Muscle of back (tissue), 13 donors: ENCODE measurements at places on chromosomes 6 and 20. TPM values are rescaled to one million over a fixed set of nuclear protein-coding genes. Genes with fewer than 3 reads are reported as not detected.

The CDH22 gene
- 0.37 TPM for polyA plus RNA-seq

The TGM2 gene
- 21.4 TPM for polyA plus RNA-seq

The BEND6 gene
- polyA plus RNA-seq, result 0.55 TPM

GRCh38 chr20:61734733-61735502 lies 330.8 kb downstream of the TAF4 start:
- peak; percentile 53 for DNase-seq

GRCh38 chr6:16132909-16133308 lies 4.0 kb downstream of the MYLIP start:
- DNase-seq, result no peak

GRCh38 chr20:41861772-41862422 lies 243.7 kb upstream of the CHD6 start:
- no peak for DNase-seq

DNA sequence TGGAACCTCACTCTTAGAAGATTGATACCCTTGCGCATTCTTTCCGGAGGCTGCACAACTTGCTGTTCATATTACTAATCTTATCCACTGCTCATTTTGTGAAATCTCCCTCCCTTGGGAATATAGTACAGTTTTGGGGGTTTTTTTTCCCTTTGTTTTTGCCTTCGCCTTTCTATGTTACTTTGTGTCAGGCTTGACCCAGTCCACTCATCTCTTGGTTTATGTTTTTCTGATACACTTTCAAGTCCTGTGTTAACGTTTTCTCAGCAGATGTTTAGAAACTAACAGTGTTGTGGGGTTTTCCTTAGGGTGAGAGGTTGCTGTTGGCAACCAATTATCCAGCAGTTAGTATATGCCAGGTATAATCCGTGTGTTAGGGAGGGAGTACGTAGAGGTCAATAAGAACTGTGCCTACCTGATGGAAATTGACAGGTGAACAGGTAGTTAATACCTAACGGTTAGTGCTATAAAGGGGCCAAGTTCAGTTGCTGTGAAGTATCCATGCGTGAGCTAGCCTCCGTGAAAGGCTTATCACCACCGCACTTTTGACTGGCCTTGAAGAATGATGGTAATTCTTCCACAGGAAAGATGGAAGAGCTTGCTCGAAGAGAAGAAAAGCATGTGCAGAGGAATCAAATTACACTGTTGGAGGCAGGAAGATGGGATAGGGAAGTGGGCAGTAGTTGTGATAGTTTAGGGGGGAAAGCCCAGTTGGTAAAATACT lies 1.4 kb downstream of the NFYA start:
- DNase-seq, result no peak

DNA sequence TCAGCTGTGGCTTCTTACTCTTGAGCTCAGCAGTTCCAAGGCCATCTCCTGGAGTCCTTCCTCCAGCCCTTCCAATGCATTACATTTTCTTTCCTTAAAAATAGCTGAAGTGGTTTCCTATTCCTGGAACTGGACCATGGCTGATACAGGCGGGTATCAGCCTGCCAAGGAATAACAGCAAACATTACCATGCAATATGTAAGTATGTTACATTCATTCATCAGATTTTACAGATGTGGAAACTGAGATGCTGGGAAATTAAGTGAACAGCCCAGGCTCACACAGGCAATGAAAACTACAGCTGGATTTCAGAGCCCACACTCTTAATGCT lies 100.4 kb downstream of the NRN1 start:
- DNase-seq, result no peak

- no peak for DNase-seq
Measured at GRCh38 chr6:137286916-137287315, 67.7 kb upstream of the IFNGR1 start.

DNA sequence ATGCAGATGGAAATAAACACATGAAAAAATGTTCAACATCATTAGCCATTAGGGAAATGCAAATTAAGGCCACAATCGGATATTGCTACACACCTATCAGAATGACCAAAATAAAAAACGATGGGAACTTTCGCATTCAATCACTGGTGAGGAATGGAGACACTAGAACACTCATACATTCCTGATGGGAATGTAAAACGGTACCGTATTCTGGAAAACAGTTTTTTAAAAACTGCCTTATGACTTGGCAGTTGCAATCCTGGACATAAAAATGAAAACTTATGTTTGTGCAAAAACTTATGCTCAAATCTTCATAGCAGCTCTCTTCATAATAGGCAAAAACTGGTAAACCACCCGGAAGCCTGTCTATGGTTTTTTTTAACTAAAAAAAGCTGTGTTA lies 146.0 kb downstream of the CEBPB start:
- no peak for DNase-seq

- DNase-seq, result no peak
Measured at GRCh38 chr6:138446821-138447220, 42.8 kb downstream of the HEBP2 start.

- DNase-seq, result no peak
Measured at GRCh38 chr6:125044066-125044465, 81.8 kb downstream of the RNF217 start.

- no peak for DNase-seq
Measured at GRCh38 chr20:8005033-8005432, 14.5 kb downstream of the TMX4 start.

DNA sequence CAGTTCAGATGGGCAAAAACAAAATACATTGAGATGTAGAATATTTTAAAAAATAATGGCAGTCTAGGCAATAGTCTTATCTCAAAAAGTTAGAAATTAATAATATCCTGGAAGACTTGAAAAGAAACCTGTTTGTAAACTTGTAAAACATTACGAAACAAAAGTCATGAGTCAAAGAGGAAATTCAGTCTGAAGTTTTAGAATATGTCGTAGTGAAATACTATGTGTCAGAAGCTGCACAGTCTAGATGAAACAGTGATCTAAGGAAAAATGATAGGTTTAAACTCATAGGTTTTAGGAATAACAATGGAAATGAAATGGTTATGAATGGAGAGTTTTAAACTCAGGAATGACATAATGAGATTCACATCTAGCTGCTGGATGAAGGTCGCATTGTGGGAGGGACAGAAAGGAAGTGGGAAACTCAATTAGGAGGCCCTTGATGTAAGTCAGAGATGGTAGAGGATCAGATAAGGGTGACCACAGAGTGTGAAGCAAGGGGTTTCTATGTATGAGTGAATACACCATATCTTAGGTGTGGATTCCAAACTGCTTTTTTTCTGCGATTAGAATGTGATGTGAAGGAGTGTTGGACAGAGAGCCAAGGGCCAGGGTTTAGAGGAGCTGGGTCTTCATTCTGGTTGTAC lies 2.8 kb downstream of the SNRPB2 start:
- DNase-seq, result no peak

- no peak for DNase-seq
Measured at GRCh38 chr6:41785689-41786450, 1.6 kb upstream of the TOMM6 start.

DNA sequence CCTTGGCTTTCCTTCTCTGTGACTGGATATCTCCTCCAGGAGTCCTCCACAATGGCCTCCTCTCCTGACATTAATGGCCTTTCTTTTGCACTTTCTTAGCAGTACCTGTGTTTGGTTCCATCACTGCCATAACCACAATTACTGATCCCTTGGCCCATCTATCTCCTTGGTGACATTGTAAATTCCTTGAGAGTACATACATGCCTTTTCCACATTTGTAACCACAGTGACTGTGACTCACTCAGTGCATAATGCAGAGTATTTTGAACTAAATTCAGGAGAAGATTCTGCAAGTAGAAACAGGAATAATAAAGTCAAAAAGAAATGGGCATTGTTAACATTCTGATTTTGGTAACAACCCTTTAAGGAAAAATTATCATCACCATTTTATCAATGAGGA lies 197.2 kb upstream of the SOX4 start:
- DNase-seq, result no peak

DNA sequence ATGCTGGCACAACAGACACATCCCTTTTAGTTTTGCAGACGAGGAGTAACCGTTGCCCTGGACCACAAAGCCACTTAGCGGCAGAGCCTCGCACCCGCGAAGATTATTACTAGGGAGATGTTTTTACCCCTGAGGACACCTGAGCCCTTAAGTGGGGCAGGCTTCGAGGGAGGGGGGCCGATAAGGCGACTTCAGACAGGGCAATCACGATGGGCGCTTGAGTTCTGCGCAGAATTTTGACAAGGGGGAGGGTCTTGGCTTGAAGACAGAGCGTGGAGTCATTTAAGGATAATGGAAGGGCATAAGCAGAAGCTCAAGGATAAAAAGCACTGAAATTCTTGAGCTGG lies 650 bp upstream of the TTK start:
- DNase-seq, result peak; percentile 58
